Stimulated activated CD4-positive, alpha-beta T cell treated with anti-CD3 and anti-CD28 coated beads, TNF-alpha, amount 100 ng/mL, for 48 hours (primary cell): ENCODE measurements at places on chromosomes 1 and 21.

- no peak for DNase-seq
These were observed 38.8 kb downstream of the VPS45 start for GRCh38 chr1:150106341-150106740.

DNA sequence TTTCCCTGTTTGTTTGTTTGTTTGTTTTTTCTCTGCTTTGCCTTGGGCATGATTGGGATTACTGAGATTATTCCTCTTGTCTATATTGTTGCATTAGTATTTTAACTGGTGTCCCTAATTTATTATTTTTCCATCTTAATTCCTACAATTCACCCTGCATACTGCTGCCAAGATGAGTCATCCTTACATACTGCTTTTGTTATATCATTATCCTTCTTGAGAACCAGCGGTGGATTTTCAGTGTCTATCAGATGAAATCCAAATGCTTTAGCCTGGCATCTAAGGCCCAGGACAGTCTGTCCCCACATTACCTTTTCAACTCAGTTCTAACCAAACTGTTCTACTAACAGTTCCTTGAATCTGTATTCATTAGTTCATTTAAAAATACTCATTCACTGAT, 101.7 kb downstream of the OLFML2B start:
- no peak for DNase-seq

GRCh38 chr1:163673759-163674151, 352.0 kb downstream of the NUF2 start:
- no peak for DNase-seq

DNA sequence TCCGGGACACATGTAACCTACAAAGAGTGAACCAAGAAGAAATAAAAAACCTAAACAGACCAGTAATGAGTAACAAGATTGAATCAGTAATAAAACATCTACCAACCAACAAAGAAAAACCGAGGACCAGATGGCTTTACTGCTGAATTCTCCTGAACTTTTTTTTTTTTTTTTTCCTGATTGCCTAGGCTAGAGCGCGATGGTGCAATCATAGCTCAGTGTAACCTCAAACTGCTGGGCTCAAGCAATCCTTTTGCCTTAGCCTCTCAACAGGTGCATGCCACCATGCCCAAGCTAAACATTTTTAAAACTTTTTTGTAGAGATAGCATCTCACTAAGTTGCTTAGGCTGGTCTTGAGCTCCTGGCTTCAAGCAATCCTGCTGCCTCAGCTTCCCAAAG, 11.2 kb upstream of the FGGY start:
- no peak for DNase-seq

DNA sequence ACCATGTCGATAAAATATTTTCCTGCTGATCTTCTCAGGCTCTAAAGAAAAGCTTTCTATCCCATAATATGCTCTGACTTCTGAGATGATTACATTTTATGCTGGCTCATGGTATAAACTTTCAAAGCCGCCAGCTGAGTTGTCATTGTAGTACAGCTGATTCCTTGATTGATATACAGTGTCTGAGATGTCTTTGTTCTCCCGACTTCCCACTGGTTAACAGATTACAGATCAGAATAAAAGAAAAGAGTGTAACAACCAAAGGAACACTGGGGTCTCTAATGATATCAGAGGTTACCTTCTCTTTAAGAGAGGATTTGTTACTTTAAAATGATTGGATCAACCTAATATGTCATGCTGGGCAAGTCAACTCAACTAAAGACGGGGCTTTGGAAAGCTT, 485.4 kb upstream of the LRRC7 start:
- no peak for DNase-seq

DNA sequence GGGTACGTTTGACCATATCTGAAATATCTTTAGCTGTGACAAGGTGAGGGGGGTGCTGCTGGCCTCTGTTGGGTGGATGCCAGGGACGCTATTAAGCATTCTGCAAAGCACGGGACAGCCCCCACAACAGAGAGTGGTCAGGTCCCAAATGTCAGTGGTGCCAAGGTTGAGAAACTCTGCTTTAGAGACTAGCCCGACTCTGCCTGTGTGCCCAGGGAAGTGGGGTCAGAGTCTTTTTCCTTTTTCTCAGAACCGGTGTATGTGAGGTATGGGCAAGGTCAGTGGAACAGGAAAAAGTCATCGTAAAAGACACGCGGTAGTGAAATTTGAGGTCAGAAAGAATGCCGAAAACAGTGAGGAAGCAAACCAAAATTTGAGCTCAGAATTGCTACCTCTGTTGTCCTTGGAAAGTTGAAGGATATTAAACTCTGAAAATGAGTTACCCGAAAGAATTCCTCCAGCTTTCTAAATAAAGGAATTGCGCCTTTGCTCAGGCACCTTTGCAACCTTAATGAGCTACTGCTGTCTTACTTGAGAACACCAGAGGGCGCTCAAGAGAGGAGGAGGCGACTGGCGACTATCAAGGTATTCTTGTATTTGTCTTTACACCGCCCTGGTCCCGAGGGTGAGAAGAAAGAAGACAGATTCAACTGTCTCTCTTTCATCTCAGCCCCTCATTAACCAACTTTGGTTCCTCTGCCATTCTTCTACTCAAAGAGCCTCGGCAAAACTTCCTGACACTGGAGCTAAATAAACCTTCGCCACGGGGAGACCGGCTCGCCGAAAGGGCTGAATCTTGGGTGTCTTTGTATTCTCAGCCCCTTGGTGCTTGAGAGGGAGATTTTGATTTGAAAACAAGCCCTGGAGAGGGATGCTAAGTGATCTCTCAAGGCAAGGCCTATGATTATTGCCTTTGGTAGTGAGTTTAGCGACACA, 85.4 kb upstream of the OLIG2 start:
- DNase-seq, result no peak
